ENCODE measurements at places on chromosomes 7 and 10.

GRCh38 chr7:106731187-106731586 is 70.2 kb upstream of the CCDC71L start:
- H3K36me3 ChIP-seq, result 0 out of 2 replicates have a peak, but pooled peaks cover 4% of the 10 kb centered on the region
- no peak for DNase-seq
- H3K27ac ChIP-seq, result peak overlapping the region; percentile 26
- H3K27me3 ChIP-seq, result no peaks in the 10 kb centered on the region
- no peak overlapping the region for H3K4me3 ChIP-seq
- H3K4me1 ChIP-seq, result peaks cover 20% of the 10 kb centered on the region

DNA sequence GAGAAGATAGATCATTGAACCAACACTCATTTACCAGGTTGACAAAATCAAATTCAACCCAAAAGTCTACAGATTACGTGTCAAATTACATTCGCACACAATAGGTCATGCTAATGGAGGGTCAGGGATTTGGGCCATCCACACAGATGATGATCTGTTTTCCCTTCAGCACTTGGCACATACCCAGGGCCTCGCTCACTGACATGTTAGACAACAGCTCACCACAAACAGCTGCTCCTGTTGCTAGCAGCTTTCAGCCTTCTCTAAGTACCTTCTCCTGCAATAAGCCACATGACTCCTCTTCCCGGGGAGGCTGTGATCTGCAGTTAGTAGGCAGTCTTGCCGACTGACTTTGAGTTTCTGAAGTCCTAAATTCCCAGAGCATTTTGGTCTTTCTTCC is 18.4 kb downstream of the NKX2-3 start:
- H3K27ac ChIP-seq, result no peak overlapping the region
- H3K27me3 ChIP-seq, result peaks cover 24% of the 10 kb centered on the region
- H3K4me1 ChIP-seq, result peaks cover 10% of the 10 kb centered on the region
- H3K36me3 ChIP-seq, result no peaks in the 10 kb centered on the region

- H3K4me3 ChIP-seq, result no peak overlapping the region
- no peak for DNase-seq
Measured at GRCh38 chr10:35446439-35446838, 110.1 kb downstream of the CCNY start.

- H3K4me3 ChIP-seq, result no peak overlapping the region
- H3K4me1 ChIP-seq, result peaks cover 18% of the 10 kb centered on the region
- no peak overlapping the region for H3K27ac ChIP-seq
- no peak for DNase-seq
Measured at GRCh38 chr10:103691723-103692435, 163.5 kb downstream of the SH3PXD2A start.

GRCh38 chr7:27152816-27153442 is 546 bp upstream of the HOXA3 start:
- no peaks in the 10 kb centered on the region for H3K27me3 ChIP-seq
- DNase-seq, result peak; percentile 37
- peaks cover 47% of the 10 kb centered on the region for H3K4me1 ChIP-seq
- H3K4me3 ChIP-seq, result peak overlapping the region; percentile 37
- no peak overlapping the region for H3K27ac ChIP-seq
- H3K36me3 ChIP-seq, result no peaks in the 10 kb centered on the region

DNA sequence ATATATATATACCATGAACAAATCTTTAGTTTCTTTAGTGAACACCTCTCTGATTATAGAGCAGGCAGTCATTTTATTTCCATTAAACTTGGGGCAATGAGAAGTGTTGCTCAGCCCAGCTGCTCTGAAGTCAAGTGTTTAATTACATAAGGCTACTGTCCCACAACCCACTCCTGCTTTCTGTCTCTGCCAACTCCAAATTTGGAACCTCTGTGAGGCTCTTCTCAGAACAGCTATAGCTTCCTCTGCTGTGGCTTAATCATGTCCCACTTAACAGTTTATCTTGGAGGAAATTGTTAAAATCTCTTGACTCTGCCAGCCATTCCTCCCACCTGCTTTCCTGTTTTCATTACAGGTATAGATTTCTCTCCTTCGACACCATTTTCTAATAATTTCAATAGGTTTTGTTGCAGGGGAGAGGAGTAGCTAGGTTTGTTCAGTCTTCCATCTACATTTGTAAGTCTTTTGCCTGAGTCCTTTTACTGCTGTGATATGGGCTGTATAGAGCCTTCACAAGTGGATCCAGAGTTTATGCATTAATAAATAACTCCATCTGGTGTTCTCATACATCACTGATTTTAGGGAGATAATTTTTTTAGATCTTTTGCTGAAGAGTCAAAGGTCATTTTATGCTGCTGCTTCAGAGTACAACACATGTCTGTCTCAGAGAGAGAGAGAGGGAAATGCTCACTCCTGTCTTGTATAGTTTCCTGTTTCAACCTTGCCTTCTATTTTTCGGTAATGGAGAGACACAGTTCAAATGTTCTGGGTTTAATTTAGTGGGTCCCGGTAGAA is 170.4 kb downstream of the WNT2 start:
- no peaks in the 10 kb centered on the region for H3K27me3 ChIP-seq
- 0 out of 2 replicates have a peak, but pooled peaks cover 4% of the 10 kb centered on the region for H3K36me3 ChIP-seq
- no peak overlapping the region for H3K4me3 ChIP-seq
- H3K4me1 ChIP-seq, result peaks cover 5% of the 10 kb centered on the region
- H3K27ac ChIP-seq, result no peak overlapping the region

DNA sequence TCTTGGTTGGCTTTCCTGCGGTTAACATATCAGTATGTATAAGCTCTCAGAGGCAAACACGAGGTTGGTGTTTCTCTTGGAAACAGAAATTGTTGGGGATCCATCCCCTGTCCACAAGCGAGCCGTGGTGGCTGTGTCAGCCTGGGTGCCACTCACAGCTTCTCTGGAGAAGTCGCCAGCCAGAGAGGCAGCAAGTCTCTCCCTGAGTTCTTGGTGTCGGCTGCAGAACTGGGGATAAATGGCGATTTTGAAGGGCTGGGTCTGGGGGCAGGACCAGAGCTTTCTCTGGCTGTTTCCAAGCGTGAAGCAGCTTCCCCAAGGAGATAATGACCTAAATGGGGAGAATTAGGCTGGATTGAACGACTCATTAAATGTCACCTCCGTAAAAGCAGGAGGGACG is 335.3 kb downstream of the GLRX3 start:
- no peak overlapping the region for H3K4me3 ChIP-seq
- H3K36me3 ChIP-seq, result no peaks in the 10 kb centered on the region
- DNase-seq, result no peak
- H3K27me3 ChIP-seq, result no peaks in the 10 kb centered on the region

DNA sequence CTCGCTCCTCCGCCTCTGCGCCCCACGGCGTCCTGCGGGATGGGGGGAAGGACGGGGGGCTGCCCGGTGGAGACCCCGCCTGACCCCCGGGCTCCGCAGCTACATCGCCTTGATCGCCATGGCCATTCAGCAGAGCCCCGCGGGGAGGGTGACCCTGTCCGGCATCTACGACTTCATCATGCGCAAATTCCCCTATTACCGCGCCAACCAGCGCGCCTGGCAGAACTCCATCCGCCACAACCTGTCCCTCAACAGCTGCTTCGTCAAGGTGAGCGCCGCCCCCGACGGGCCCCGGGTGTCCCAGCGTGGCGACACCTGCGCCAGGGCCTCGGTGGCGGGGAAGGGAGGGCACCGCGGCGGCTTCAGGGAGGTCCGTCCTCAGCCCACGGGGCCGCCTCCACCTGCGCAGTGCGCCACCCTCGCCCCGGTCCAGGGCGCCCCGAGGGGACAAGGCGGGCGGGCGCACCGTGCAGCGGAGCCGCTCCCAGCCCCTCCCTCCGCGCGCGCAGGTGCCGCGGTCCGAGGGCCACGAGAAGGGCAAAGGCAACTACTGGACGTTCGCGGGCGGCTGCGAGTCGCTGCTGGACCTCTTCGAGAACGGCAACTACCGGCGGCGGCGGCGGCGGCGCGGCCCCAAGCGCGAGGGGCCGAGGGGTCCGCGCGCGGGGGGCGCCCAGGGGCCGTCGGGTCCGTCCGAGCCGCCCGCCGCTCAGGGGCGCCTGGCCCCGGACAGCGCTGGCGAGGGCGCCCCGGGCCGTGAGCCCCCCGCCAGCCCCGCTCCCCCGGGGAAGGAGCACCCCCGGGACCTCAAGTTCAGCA is 793 bp downstream of the FOXL3 start:
- no peak overlapping the region for H3K27ac ChIP-seq
- peaks cover 52% of the 10 kb centered on the region for H3K27me3 ChIP-seq
- H3K4me1 ChIP-seq, result no peaks in the 10 kb centered on the region
- no peak overlapping the region for H3K4me3 ChIP-seq
- no peaks in the 10 kb centered on the region for H3K36me3 ChIP-seq
- DNase-seq, result no peak

GRCh38 chr10:67784474-67784873 is 53.5 kb downstream of the DNAJC12 start:
- no peak for DNase-seq
- H3K27ac ChIP-seq, result no peak overlapping the region
- no peaks in the 10 kb centered on the region for H3K27me3 ChIP-seq

DNA sequence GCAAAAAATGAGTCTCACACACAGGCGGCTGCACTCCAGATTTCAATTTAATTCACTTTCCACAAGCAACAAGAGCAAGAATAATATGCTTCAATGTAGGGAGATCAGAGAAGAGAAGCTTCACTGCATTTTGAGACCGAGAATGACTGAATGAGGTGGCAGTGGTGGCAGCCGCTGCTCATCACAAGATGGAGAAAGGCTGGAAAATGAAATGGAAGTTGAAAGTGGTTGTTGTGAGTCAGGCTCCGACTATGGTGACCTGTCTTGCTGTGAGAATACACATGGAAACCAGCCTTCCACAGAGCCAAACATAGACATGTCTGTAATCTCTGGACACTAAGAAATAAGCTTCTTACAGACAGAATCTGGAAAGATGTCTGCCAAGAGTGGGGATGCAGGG is 499.6 kb upstream of the LRRN3 start:
- no peaks in the 10 kb centered on the region for H3K36me3 ChIP-seq
- H3K27ac ChIP-seq, result no peak overlapping the region
- DNase-seq, result no peak
- no peak overlapping the region for H3K4me3 ChIP-seq

DNA sequence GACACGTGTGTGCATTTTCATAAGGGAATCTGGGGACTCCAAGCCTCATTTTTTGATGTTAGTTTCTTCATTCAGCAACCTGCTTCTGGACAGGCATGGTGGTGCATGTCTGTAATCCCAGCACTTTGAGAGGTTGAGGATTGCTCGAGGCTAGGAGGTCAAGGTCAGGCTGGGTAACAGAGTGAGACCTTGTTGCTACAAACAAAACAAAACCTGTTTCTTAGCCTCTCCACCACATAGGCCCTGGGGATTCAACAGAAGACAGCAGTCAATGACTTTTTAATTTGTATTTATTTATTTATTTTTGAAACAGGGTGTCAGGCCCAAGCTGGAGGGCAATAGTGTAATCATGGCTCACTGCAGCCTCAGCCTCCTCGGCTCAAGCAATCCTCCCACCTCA is 6.9 kb upstream of the CYTH3 start:
- no peaks in the 10 kb centered on the region for H3K36me3 ChIP-seq
- peak overlapping the region; percentile 39 for H3K27ac ChIP-seq
- peaks cover 43% of the 10 kb centered on the region for H3K4me1 ChIP-seq
- DNase-seq, result no peak
- H3K27me3 ChIP-seq, result no peaks in the 10 kb centered on the region
- no peak overlapping the region for H3K4me3 ChIP-seq

DNA sequence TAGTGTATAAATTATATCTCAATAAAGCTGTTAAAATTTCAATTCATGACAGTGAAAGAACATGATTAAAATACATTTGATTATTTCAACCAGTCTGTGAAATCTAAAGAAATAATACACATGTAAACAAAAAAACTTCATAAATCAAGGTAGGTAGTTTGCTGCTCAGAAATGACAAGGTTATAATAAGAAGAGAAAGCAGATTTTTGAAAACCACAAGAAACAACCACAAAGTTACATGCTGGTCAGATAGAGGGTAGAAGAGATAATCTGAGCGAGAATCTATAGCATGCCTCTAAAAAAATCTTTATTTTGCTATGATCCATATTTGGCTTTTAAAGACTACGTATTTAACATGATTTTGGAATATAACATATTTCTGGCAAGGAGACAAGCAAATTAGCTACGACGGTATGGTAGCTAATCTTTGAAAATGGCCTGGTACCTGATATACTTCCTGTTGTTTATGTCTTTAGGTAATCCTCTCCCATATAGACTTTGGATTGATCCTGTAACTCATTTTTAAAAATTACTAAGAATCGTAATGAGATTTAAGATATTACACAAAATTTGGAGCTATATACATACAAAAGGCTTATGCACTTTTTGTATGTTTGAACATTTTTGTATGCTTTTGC is 23.5 kb upstream of the VCL start:
- DNase-seq, result no peak
- H3K36me3 ChIP-seq, result no peaks in the 10 kb centered on the region
- no peak overlapping the region for H3K27ac ChIP-seq

GRCh38 chr10:102935939-102936605 is 18.0 kb downstream of the CNNM2 start:
- H3K36me3 ChIP-seq, result no peaks in the 10 kb centered on the region
- no peaks in the 10 kb centered on the region for H3K27me3 ChIP-seq
- no peak overlapping the region for H3K4me3 ChIP-seq
- DNase-seq, result no peak
- no peak overlapping the region for H3K27ac ChIP-seq
- no peaks in the 10 kb centered on the region for H3K4me1 ChIP-seq

- no peak overlapping the region for H3K4me3 ChIP-seq
- no peak overlapping the region for H3K27ac ChIP-seq
- no peak for DNase-seq
- H3K27me3 ChIP-seq, result no peaks in the 10 kb centered on the region
Measured at GRCh38 chr10:44510379-44511115, 125.7 kb upstream of the CXCL12 start.

DNA sequence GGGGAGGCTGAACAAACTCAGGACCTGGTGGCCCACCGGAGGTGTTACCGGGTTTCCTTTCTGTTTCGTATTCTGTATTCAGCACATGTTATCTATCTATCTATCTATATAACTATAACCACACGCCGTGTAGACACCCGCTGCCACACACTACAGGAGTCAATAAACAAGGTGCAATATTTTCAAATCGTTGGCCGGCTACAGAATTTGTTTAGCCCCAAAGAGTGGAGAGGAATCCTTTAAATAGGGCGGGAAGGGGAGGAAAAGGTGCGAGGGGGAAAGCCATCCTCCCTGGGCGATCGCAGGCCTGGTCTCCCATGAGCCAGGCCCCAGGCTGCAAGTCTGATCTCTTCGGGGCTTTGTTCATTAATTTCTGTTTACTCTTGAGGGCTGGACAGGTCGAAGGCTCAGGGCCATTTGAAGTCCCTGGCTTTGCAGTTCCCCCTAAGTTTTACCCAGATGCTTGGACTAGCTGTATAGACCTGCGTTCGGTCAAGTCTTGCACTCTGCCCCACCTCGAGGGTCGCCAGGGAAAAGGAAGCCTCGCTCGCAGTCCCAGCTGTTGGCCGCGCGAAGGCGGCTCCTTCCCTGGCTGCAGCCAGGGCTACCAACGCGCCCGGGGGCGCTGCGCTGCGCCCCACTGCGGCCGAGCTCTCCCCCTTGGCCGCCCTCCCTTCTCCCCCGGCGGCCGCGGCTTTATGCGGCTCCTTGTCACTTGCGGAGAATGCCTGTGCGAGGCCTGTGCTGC is 3.8 kb downstream of the NKX2-3 start:
- peaks cover 10% of the 10 kb centered on the region for H3K4me1 ChIP-seq
- H3K4me3 ChIP-seq, result no peak overlapping the region
- H3K36me3 ChIP-seq, result no peaks in the 10 kb centered on the region

- no peaks in the 10 kb centered on the region for H3K4me1 ChIP-seq
- no peaks in the 10 kb centered on the region for H3K27me3 ChIP-seq
- H3K4me3 ChIP-seq, result no peak overlapping the region
- H3K27ac ChIP-seq, result no peak overlapping the region
Measured at GRCh38 chr7:80681272-80681885, 42.9 kb downstream of the CD36 start.

Measured in SJSA1 (cell line).